CD4-positive, CD25-positive, alpha-beta regulatory T cell (primary cell): ENCODE measurements at places on chromosomes 4 and X. TPM values are rescaled to one million over a fixed set of nuclear protein-coding genes. Genes with fewer than 3 reads are reported as not detected.

DNA sequence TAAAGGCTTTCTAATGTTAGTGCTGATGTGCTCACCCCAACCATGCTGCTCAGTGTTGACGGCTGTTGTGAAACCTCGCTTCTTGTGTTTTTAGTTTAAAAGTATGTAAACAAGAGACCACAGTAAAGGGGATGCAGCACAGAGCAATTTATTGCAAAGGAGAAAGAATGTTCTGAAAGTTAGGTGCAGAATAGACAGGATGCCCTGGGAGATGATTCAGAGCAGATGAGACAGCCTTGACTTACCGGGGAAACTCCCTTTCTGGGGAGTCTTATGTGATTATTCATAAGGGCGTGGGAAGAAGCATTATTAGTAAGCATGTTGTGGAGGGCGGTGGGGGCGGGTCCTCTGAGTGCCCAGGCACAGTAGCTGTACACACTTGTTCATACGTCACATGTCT, 47.7 kb downstream of the EVC start:
- DNase-seq, result no peak

Gene FHIP1A
- total RNA-seq, result 0.39 TPM

Gene GPR50
- not detected for total RNA-seq

Gene ENPEP
- total RNA-seq, result 0.25 TPM

Gene SLC34A2
- not detected for total RNA-seq

Gene PTCHD1
- not detected for total RNA-seq

Gene GNL3L
- total RNA-seq, result 38.5 TPM

Gene TMEM31
- total RNA-seq, result not detected

Gene FGD1
- not detected for total RNA-seq

Gene IL1RAPL2
- total RNA-seq, result not detected

- no peak for DNase-seq
Measured at GRCh38 chr4:81522711-81523110, 51.0 kb upstream of the RASGEF1B start.

DNA sequence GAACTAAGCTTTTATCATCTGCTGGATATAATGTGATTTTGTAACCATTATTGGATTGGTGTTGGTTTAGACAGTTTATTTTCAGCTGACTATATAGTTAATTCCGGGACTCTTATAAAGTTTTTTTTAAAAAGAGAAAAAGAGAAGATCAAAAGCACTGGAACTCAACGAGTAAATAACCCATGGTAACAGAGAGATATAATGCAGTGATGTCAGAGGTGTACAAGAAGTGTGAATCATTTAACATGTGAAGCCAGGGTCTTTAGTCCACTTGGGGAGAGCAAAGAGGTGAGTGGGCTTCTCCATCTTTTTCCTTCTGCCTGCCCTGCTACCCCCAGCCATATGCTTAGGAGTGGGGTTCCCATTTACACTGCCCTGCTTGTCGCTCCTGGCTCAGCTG, 3.2 kb downstream of the TMEM165 start:
- no peak for DNase-seq

Gene NPFFR2
- not detected for total RNA-seq

DNA sequence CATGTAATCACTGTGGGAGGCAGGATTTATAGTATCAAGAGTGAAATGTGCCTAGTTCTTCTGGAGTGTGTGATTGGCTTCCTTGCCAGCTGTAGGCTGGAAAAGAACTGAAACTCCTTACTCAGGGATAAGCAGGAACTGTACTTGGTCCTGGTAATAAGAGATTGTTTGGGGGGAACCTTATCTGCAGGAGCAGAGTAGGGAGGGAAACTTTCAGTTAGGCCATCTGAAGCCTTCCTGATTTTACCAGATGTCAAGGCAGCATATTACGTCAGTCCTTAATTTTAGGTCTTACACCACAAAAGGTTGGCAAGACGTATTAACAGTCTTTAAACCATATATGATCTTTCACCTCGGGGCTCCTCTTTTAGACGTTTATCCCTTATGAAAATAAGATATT, 231.5 kb upstream of the FMR1 start:
- DNase-seq, result no peak

Gene CFAP99
- total RNA-seq, result 0.20 TPM

Gene BMPR1B
- 0.72 TPM for total RNA-seq

- DNase-seq, result no peak
Measured at GRCh38 chrX:139106069-139106468, 394.6 kb upstream of the FGF13 start.

Gene ARHGAP4
- 459 TPM for total RNA-seq

- DNase-seq, result no peak
Measured at GRCh38 chr4:88246600-88246999, 37.8 kb downstream of the PPM1K start.

Gene CXCL11
- not detected for total RNA-seq

DNA sequence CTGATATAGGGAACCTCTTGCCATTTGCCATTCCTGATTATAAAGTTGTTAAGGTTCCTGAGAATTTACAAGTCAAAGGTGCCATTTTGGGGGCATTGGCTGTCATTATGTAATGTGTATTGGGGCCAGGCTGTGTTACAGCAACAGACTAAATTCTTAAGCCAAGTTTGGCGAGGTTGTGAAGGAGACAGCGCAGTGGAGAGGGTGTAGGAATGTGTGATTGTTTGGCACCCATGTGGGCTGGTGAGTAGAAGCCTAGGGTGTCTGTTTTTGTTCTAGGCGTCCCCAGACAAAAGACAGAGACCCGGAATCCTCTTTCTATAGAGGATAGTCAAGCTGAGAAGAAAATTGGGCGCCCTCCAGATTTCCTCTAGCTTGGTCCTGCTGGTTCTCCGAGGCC, 2535.3 kb downstream of the PCDH7 start:
- DNase-seq, result no peak

Gene WAS
- 101 TPM for total RNA-seq

- peak; percentile 54 for DNase-seq
Measured at GRCh38 chrX:47191331-47191730, 2.3 kb upstream of the UBA1 start.

GRCh38 chrX:149643496-149643895, 11.9 kb upstream of the TMEM185A start:
- DNase-seq, result no peak

DNA sequence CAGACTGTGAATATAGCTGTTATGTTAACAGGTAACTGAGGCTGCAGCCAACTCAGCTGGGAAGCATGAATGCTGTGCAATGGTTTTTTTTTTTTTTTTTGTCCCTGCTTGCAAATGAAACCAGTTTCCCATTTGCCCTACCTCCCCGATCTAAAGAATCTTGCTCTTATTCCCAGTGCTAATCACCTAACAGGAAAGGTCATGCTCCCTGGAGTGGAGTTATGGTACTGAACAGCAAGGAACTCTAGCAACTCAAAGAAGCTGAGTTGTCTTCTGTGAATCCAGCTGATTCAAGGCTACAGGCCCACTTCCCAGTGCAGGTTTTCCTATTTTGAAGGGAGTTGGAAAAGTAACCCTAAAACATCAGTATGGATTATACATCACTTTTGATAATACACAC, 52.1 kb downstream of the HTR2C start:
- DNase-seq, result no peak

DNA sequence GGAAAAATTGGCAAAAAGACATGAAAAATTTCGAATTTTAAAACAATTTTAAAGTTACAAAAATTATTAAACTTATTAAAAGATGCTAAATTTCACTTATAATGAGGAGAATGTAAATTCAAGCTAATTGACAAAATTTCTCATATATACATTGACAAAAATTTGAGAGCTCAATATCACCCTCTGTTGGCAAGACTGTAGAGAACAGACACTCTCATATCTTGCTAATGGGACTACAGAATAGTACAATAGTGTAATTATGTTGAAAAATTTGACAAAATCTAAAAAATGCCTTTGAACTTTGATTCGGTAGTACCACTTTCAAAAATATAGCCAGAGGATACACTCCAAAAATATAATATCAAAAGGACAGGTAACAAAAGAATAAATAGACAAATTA, 29.8 kb downstream of the DCAF8L2 start:
- peak; percentile 0 for DNase-seq

Gene PABPC1L2B
- not detected for total RNA-seq

GRCh38 chr4:186725469-186726425, 2.1 kb upstream of the FAT1 start:
- no peak for DNase-seq

GRCh38 chr4:83889802-83890201, 353.9 kb downstream of the GPAT3 start:
- no peak for DNase-seq

DNA sequence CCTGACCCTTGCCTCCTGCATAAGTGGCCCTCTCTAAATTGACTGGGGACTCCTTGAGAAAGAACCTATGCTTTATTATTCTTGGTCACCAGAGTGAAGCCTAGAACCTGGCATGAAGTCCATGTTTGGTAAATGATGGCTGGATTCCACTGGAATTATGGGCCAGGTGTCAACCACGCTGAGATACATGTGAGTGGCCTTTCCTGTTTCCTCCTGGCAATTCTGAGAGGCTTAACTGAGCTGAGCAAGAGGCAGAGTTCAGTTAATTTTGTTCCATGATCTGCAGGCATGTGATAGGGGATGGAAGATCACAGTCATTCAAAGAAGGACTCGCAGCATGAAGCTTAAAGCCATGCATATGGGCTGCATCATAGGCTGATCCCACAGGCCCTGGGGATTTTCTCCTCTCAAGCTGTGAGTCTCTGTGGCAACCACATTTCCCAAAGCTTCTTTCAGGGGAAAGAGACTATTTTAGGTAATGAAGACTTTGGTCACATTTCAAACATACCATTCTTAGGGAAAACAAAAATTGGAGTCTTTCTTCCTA, 69.4 kb upstream of the CLNK start:
- DNase-seq, result no peak

GRCh38 chr4:93658443-93658842, 170.1 kb upstream of the ATOH1 start:
- DNase-seq, result no peak

Gene CTAG1B
- not detected for total RNA-seq

Gene AKAP14
- not detected for total RNA-seq

GRCh38 chr4:110454441-110454840, 21.5 kb upstream of the ENPEP start:
- no peak for DNase-seq

- DNase-seq, result no peak
Measured at GRCh38 chr4:86019906-86020305, 339.9 kb downstream of the MAPK10 start.

DNA sequence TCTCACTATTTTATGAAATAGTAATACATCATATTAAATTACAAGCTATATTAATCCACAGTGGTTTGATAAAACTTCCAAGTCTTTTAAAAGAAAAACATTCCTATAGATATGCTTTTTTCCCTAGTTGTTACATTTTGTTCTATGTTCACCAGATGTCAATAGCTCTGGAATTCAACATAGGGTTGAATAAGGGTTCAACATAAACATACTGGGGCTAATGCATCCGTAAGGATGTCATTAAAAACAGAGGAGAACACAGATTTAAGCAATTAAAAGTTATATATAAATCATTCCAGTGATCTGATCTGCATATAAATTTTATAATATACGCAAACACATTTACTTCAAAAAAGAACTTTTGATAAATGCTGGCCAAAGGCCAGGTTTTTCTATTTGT, 32.5 kb downstream of the SULT1B1 start:
- DNase-seq, result no peak

GRCh38 chr4:87188048-87188447, 32.4 kb downstream of the KLHL8 start:
- DNase-seq, result no peak

DNA sequence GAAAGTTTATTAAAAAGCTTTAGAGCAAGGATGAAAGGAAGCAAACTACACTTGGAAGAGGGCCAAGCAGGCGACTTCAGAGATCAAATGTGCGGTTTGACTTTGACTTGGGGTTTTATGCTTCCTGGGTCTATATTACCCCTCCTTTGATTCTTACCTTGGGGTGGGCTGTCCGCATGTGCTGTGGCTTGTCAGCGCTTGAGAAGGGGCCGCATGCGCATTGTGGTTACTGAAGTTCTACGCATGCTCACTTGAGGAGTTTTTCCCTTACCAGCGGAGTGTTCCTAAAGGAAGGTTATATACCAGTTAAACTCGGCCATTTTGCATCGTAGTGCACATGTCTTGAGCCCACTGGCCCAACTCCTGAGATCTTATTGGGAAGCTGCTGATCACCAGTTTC, 9.9 kb downstream of the ZNF157 start:
- DNase-seq, result peak; percentile 80

GRCh38 chr4:106530821-106531220, 162.2 kb upstream of the GIMD1 start:
- no peak for DNase-seq

DNA sequence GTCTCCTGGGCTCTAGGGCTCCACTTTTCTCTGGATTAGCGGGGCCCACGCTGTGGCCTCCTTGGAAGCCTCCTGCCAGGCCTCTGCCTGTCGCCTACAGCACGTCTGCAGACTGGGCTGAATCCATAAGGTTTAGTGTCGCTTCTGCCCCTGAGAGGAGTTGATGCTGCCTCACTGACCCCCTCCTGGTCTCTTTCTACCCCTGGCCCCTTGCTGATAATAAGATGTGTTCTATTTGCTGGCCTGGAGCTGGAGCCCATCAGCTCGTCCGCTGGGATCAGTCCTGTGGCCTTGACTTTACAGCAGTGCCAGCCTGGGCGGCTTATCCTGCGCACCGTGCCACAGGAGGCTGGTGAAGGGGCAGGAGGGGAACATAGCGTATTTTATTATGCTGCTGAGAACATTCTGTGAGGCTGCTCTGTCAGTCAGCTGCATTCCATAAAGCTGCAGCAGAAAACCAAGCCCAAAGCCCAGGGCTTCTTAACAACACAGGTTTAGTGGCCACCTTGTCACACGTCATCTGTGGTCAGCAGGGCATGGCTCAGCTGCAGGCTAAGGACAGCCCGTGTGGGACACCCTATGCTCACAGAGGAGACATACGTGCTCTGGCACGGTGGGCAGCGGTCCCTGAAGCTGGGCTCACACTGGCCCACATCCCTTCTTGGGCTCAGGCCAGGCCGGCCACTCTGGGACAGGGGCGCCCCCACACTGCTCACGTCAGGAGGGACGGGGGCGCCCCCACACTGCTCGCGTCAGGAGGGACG, 29.3 kb upstream of the HGFAC start:
- no peak for DNase-seq

DNA sequence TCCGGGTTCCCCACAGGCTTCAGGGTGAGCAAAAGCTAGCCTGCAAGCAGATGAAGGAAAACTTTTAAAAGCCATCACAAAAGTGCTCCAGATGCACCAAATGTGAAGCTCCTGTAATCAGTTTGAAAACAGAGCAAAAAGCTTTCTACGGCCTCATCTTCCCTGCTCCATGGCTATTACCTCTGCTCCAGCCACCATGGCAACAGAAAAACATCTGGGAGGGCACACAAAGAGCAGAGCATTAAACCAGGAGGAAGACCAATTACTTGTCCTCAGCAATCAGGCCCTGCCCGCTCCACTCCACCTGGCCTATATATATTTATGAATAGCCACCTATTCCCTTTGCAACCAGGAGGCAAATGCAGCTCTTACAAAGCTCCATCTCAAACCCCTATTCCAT, 33.6 kb downstream of the TMEM154 start:
- DNase-seq, result no peak

Gene TLR1
- 9.8 TPM for total RNA-seq
